ENCODE measurements at places on chromosomes 11 and 22.

DNA sequence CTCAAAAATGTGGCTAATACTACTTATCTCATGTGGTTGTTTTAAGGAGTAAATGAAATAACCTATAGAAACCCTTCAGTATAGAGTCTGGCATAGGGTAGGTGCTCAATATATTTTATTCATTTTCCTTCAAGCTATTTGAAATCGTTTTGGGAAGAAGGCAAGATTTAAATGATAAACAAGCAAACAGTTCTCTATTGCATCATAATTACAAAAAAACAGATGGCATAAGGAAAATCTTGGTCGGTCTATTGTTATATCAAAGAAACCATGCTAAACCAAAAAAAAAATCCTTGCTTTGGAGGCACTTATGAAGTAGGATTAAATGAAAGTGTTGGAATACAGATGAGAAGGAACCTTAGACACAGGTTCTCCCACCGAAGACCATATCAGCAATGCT, 4.7 kb downstream of the ZNF202 start:
- no peak for DNase-seq

DNA sequence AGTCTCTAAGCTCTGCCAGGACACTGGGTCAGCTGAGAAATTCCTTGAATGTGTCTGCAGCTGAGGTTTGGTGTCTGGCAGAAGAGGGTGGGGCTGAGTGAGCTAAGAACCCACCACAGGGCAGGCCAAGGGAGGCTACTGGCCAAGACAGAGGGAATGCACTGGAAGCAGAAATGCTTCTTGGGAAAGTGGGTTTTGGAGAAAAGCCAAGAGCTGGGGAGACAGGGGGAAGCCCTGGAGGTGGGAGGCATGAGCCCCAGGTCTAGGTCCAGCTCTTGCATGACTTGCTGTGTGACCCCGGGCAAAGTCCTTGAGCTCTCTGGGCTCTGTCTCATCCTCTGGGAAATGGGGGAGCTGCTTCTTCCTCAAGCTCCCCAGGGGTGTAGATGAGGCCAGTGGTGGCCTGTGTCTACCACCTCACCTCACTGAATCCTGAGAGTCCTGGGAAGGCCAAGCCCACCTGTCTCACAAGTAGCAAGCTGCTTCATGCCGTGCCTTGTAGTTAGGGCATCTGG, 2.3 kb downstream of the MMP11 start:
- no peak for DNase-seq

GRCh38 chr22:19951346-19951745, 9.7 kb upstream of the TXNRD2 start:
- DNase-seq: no peak

- DNase-seq: no peak
Observed at GRCh38 chr11:131235328-131236298, 134.8 kb upstream of the NTM start.

GRCh38 chr11:109012991-109013390, 348.1 kb downstream of the DDX10 start:
- DNase-seq: no peak

GRCh38 chr11:19853920-19854319, 141.3 kb downstream of the NAV2 start:
- DNase-seq: no peak

GRCh38 chr11:92531065-92531739, 306.6 kb downstream of the FAT3 start:
- no peak for DNase-seq

DNA sequence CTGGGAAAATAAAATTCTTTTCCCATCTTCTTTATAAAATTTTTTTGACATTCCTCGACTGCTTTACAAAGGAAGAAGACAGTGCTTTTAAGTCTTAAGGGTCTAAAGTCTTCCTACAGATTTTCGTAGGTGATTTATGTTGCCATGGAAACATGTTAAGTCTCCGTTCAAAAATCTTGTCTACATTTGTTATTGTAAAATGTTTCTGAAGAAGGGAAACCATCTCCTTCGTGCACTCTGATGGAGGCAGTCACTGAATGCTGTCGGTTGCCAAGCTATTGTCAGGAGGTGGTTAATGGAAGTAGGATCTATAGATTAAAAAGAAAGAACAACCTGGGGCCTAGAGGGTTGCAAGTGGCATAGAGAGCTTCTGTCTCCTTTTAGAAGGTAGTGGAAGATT, 52.6 kb downstream of the MAP6 start:
- DNase-seq: no peak

DNA sequence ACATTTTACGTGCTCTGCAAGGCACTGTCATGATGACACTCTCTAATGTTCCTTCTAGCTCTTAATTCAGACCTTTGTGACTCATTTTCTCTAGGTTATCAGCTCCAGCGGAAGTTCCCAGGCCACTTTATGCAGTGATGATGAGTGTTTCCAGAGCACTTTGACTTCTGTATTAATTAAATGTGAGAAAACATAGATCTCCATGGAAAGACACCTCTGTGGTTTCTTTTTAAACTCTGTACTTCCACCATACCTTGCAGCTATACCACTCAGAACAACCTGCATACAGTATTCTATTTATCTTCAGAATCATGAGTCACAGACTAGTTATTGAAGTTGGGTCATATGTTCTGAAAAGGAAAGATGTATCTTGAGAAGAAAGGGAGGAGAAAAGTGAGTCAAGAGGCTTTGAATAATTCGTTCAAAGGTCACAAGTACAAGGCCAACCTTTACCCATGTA, 175.6 kb upstream of the TENM4 start:
- no peak for DNase-seq

DNA sequence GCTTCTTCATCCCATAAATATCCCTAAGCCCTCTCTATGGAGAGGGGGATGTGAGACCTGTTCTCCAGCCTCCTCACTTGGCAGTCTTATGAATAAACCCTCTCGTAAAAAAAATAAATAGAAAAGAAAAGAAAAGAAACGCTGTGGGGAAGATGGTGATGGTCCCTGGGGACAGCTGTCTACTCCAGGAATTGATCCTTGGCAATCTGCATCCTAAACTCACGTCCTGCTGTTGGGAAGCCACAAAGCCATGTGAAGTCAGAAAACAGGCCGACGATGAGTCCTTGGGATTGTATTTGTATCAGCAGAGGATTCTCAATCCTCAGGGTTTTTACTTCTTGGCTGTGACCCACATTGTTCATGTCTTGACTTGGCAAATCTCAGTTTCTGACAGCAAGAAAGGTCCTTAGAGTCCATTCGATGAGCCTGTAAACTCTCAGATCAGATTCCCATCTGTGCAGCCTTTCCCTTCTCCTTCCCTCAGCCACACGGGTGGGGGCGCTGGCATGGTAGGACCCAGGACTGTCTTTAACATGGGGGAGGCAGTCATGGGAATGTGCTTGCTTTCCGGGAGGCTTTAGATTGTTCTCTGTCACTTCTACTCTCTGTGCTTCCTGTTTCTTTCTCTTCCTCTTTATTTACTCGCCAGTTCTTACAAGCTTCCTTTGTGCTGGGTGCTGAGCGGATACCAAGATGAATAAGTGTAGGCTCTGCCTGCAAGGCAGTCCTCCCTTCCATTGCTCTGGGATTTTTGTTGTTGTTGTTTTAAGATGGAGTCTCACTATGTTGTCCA, 24.9 kb downstream of the TCP11L1 start:
- DNase-seq: no peak

GRCh38 chr11:69396051-69396947, 85.2 kb upstream of the LINC01488 start:
- DNase-seq: no peak

GRCh38 chr11:69311767-69312385, 17.9 kb downstream of the MYEOV start:
- DNase-seq: no peak

- DNase-seq: peak; percentile 33
Observed at GRCh38 chr11:77407613-77408012, 66.3 kb downstream of the PAK1 start.

DNA sequence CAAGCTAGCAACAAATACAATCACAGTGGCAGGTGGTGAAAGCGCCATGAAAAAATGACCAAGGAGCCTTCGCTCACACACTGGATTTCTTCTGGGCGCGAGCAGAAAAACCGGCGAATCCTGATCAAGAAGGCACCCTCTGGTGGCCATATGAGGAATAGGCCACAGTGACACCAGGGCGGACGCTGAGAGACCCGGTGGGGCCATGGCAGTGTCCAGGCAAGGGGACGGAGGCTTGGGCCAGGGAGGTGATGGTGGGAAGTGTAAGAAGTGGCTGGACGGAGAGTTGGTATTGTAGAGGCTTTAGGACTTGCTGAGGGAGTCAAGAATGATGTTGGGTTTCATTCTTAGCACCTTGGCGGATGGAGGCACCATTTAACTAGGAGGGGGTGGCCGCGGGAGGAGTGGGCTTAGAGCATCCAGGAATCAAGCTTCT, 16.9 kb upstream of the RAC2 start:
- DNase-seq: no peak

- DNase-seq: no peak
Observed at GRCh38 chr11:1997755-1998154, at the start of gene H19. TSS of gene H19 (minus strand) at chr11:1997842.

DNA sequence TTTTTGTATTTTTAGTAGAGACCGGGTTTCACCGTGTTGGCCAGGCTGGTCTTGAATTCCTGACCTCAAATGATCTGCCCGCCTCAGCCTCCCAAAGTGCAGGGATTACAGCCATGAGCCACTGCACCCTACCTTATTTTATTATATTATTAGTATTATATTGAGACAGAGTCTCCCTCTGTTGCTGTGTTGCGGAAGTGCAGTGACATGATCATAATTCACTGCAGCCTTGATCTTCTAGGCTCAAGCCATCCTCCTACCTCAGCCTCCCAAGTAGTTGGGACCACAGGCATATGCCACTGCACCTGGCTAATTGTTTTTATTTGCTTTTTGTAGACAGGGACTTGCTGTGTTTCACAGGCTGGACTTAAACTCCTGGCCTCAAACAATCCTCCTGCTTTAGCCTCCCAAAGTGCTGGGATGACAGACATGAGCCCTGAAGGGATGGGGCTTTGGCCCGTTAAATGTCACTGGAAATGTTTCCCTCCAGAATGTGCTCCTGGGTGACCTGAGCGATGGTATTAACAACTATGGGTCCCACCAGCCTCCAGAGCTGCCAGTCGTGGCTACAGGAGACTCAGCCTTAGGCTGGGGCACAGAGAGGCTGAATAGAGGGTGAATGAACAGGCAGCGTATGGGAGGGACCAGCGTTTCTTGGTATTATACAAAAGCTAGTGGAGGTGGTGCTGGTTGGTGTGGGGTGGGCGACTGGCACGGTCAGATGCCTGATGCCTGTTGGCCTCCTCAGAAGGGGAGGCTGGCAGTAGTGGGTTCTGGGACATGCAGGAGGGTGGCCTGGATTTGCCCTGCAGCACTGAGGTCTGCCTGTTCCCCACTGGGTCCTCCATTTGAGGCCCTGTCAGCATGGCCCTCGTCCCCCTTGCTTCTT, 7.3 kb downstream of the TANGO2 start:
- DNase-seq: no peak

- DNase-seq: no peak
Observed at GRCh38 chr11:2580061-2580421, 119.8 kb downstream of the KCNQ1OT1 start.

DNA sequence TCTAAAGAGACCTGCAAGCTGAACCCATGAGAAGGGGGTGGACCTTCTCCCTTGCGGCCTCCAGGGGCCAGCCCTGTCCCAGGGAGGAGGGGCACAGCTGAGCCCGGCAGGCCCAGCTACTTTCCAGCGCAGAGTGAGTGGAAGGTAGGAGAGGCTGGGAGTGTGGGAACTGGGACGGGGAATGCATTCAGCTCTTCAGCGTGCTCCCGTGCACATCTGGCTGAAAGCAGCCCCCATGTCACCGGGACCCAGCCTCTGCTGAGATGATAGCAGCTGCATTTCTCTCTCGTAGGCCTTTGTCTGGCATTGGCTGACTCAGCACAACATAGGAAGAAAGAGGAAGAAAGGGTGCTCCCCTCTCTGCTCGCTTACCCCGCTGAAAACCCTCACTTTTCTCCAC, 951.5 kb downstream of the TBC1D22A start:
- no peak for DNase-seq

DNA sequence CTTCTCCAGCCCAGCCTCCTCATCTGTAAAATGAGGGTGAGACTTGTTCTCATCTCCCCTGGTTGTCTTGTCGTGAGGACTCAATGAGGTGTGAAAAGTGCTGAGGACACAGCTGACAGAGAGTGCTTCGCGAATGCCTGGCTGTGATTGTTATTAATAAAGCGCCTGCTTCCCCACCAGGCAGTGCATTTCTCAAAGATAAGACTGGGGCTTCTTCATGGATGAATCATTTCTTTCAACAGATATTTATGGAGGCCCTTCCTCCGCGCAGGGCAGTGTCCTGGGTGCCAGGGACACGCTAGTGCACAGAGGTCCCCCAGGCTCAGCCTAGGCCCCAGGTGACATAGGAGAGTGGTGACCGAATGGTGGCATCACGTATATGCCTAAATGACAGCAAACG, 34.3 kb upstream of the SHISAL1 start:
- no peak for DNase-seq

DNA sequence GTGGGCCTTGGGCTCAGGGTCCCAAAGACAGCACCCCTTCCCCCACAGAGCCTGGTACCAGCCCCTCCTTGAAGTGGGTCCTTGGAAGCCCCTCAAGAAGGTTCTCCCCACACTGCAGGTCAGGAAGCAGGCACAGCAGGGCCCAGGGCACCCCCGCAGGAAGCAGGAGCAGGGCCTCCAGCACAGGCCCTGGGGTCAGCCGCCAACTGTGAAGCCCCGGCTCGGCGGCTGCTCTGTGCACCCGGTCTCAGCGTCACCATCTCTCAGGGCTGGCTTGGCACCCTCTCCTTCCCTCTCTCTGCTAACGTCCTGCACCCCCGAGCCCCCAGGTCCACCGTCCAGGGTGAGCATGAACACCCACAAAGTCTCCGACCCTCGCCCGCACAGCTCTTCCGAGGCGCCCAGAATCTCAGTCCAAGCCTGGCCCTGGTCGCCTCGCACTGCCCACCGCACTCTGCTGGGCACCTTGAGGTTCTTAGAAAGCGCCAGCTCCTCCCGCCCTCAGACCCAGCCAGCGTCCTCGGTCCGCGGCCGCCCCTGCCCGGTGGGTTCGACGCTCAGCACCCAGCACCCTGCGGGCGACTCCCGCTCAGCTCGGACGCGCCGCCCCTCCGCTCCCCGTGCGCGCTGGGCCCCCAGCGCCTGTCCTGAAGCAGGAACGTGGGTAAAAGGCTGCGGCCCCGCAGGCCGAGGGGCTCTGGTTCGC, 1.4 kb upstream of the SIGIRR start:
- DNase-seq: no peak

GRCh38 chr22:48436201-48436931, 1391.3 kb downstream of the BRD1 start:
- no peak for DNase-seq

Measured in thoracic aorta (tissue), 2 donors.